ENCODE measurements at places on chromosomes 5 and 9. TPM values are rescaled to one million over a fixed set of nuclear protein-coding genes. Genes with fewer than 3 reads are reported as not detected.

- peaks cover 14% of the 10 kb centered on the region for H3K4me1 ChIP-seq
- no peak for DNase-seq
- H3K27ac ChIP-seq: no peak overlapping the region
- H3K4me3 ChIP-seq: no peak overlapping the region
Measured at GRCh38 chr5:180491496-180491895, 2.7 kb upstream of the CNOT6 start.

GRCh38 chr9:38417003-38417945 lies 7.0 kb downstream of the IGFBPL1 start:
- no peak overlapping the region for H3K4me3 ChIP-seq
- peaks cover 47% of the 10 kb centered on the region for H3K4me1 ChIP-seq
- no peak for DNase-seq
- H3K36me3 ChIP-seq: no peaks in the 10 kb centered on the region

GRCh38 chr9:117682955-117683710 lies 21.1 kb upstream of the TLR4 start:
- H3K4me3 ChIP-seq: no peak overlapping the region
- no peaks in the 10 kb centered on the region for H3K36me3 ChIP-seq
- no peaks in the 10 kb centered on the region for H3K27me3 ChIP-seq
- no peak overlapping the region for H3K27ac ChIP-seq
- DNase-seq: no peak

DNA sequence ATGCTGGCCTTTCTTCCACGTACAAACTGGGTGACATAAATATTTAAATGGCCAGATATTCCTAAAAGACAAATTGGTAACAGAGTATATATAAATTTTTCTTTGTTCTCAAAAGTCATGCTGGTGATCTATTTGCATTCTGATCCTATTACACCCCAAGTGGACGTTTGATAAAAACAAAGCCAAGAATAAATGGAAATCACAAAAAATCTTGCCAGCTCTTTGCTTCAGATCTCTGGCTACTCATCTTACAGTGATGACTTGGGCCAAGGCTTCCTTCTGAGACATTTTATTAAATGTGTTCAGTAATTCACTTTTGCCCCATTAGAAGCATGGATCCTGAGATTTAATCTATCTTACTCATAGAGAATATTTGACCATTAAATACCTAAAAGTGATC lies 444.3 kb upstream of the PIK3R1 start:
- no peaks in the 10 kb centered on the region for H3K36me3 ChIP-seq
- no peak for DNase-seq
- H3K27me3 ChIP-seq: no peaks in the 10 kb centered on the region
- no peaks in the 10 kb centered on the region for H3K4me1 ChIP-seq
- no peak overlapping the region for H3K27ac ChIP-seq

- peaks cover 7% of the 10 kb centered on the region for H3K36me3 ChIP-seq
- H3K27me3 ChIP-seq: no peaks in the 10 kb centered on the region
- DNase-seq: no peak
- H3K27ac ChIP-seq: no peak overlapping the region
- H3K4me1 ChIP-seq: no peaks in the 10 kb centered on the region
Measured at GRCh38 chr5:90844931-90845330, 286.3 kb downstream of the ADGRV1 start.

GRCh38 chr9:649128-650074 lies 192.1 kb upstream of the DMRT1 start:
- H3K27ac ChIP-seq: no peak overlapping the region
- no peak overlapping the region for H3K4me3 ChIP-seq
- H3K4me1 ChIP-seq: peaks cover 4% of the 10 kb centered on the region

DNA sequence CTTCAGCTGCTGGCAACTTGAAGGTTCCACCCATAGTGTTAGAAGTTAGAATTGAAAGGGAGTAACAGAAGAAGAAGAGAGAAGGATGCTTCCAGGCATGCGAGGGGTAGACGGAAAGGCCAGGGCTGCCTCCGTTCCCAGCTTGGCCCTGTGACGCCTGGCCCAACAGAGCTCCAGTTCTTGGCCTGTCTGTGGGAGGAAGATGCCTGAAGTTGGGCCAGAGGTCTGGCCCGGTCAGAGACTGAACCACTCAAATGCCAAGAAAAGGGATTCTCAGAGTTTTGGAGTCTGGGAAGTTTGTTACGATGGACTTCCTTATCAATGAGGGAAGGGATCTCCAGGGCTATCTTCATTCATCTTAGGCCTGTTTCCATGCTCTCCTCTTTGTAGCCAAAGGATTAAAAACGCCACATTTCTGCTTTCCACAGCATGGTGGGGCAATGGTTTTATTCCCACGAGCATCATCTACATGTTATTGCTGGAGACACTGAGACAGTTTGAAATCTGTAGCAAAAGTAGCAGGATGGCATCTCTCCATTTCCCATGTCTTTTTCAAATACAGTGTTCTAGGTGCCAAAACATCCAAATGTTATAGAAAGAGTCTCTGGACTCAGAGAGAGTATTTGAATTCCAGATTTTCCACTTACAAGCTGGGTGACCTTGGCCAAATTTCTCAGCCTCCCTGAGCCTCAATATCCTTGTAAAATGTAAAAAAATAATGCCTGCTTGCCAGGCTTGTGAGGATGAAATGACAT lies 65.4 kb upstream of the ANKRD55 start:
- H3K27ac ChIP-seq: no peak overlapping the region
- H3K27me3 ChIP-seq: no peaks in the 10 kb centered on the region
- H3K4me3 ChIP-seq: no peak overlapping the region
- H3K36me3 ChIP-seq: no peaks in the 10 kb centered on the region
- peaks cover 3% of the 10 kb centered on the region for H3K4me1 ChIP-seq

DNA sequence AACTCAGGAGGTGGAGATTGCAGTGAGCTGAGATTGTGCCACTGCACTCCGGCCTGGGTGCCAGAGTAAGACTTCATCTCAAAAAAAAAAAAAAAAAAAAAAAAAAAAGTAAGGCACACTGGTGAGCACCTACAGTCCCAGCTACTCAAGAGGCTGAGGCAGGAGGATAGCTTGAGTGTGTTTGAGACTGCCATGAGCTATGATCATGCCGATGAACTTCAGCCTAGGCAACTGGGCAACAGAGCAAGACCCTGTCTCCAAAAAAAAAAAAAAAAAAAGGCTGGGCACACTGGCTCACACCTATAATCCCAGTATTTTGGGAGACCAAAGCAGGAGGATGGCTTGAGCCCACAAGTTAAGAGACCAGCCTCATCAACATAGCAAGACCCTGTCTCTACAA lies 20.3 kb downstream of the UIMC1 start:
- H3K4me1 ChIP-seq: no peaks in the 10 kb centered on the region
- H3K36me3 ChIP-seq: peaks cover 13% of the 10 kb centered on the region
- H3K27ac ChIP-seq: no peak overlapping the region
- H3K4me3 ChIP-seq: no peak overlapping the region
- H3K27me3 ChIP-seq: no peaks in the 10 kb centered on the region

- H3K27me3 ChIP-seq: no peaks in the 10 kb centered on the region
- no peak for DNase-seq
- no peaks in the 10 kb centered on the region for H3K4me1 ChIP-seq
- no peak overlapping the region for H3K27ac ChIP-seq
- no peak overlapping the region for H3K4me3 ChIP-seq
Measured at GRCh38 chr9:33311953-33312352, 21.6 kb downstream of the NFX1 start.

DNA sequence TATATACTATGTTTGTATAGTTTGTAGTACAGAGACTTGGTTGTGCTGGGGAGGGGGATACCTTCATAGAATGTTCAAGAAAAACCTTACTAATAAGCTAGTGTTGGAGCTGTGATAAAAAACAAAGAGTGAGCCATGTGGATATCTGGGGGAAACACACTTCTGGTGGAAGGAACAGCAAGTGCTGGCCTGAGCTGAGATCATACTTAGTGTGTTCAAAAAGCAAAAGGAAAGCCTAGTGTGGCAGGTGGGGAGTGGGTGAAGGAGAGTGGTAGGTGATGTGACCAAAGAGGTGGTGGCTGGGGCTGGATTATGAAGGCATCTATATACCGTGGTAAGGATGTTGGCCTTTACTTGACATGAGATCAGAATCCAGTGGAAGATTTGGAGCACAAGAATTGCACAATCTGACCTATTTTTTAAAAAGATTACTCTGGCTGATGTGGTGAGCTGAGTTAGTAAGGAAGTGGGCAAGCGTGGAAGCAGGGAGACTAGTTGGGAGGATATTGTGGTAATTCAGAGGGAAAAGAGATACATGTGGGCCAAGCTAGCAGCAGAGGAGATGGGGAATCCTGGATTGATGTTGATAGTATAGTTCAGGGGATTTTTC lies 26.6 kb downstream of the PALM2AKAP2 start:
- H3K4me1 ChIP-seq: no peaks in the 10 kb centered on the region
- H3K4me3 ChIP-seq: no peak overlapping the region
- no peaks in the 10 kb centered on the region for H3K36me3 ChIP-seq

- no peaks in the 10 kb centered on the region for H3K27me3 ChIP-seq
- DNase-seq: no peak
- no peak overlapping the region for H3K4me3 ChIP-seq
- H3K36me3 ChIP-seq: peaks cover 3% of the 10 kb centered on the region
- H3K4me1 ChIP-seq: peaks cover 6% of the 10 kb centered on the region
Measured at GRCh38 chr9:97638666-97639065, 5.0 kb downstream of the NCBP1 start.

DNA sequence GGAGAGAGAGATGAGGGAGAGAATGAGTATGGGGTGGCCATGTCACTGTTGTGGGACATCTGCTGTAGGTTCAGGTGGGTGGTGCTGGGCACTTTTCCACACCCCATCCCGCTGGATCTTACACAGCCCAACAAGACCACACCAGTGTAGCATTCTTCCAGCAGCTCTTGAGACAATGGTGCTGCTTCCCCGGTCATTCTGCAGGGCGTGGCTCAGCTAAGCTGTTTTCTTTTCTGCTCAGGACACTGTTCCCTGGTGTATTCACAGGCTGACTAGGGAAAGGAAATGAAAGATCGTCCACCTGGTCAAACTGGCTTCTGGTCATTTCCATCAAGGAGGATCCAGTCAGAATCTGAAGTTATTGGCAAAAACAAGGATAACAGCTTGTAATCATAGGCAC lies 75.6 kb downstream of the S1PR3 start:
- no peaks in the 10 kb centered on the region for H3K27me3 ChIP-seq
- H3K36me3 ChIP-seq: peaks cover 18% of the 10 kb centered on the region
- H3K27ac ChIP-seq: no peak overlapping the region

- H3K36me3 ChIP-seq: no peaks in the 10 kb centered on the region
- no peak for DNase-seq
- H3K27ac ChIP-seq: no peak overlapping the region
- H3K4me3 ChIP-seq: no peak overlapping the region
Measured at GRCh38 chr9:20563917-20564316, 58.4 kb downstream of the MLLT3 start.

DNA sequence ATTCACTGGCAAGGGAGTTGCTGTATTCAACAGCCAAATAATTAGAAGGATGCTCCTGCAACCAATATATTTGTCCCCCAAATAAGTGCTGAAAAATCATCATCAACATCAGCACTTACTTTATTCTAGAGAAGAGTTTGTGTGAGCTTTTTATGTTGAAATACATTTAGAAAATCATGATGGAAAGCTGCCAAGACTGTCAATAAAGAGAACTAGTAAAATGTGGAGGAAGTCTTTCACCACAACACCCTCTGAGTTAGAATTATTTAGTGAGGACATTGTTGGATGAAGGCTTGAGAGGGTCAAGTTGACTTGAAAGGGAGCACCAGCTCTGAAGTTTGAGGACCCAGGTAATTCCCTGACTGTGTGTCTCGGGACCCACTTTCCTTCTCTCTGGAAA lies 100.2 kb upstream of the TBCA start:
- no peak overlapping the region for H3K4me3 ChIP-seq
- no peaks in the 10 kb centered on the region for H3K4me1 ChIP-seq
- H3K27me3 ChIP-seq: peaks cover 7% of the 10 kb centered on the region

DNA sequence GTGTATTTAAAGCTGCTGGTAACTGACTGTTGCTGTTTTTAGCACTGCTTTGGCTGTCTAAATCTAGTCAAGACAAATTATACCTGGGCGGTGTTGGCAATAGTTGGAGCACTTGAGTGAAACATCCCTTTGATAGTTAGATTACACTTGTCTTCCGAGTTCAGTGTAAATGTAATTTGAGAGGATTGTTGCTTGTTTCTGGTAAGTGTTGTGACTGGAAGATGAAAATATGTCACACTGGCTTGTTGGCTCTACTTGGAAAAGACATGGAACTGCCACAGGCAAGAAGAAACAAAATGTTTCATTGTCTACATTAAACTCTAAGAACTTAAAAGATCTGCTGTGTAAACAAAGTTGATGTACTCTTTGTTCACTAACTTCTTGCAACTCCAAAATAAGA lies 49.2 kb upstream of the PTPRD start:
- DNase-seq: no peak
- no peaks in the 10 kb centered on the region for H3K4me1 ChIP-seq
- no peaks in the 10 kb centered on the region for H3K36me3 ChIP-seq

GRCh38 chr9:105441616-105442160 lies 6.1 kb upstream of the FSD1L start:
- no peak for DNase-seq
- H3K27me3 ChIP-seq: no peaks in the 10 kb centered on the region

DNA sequence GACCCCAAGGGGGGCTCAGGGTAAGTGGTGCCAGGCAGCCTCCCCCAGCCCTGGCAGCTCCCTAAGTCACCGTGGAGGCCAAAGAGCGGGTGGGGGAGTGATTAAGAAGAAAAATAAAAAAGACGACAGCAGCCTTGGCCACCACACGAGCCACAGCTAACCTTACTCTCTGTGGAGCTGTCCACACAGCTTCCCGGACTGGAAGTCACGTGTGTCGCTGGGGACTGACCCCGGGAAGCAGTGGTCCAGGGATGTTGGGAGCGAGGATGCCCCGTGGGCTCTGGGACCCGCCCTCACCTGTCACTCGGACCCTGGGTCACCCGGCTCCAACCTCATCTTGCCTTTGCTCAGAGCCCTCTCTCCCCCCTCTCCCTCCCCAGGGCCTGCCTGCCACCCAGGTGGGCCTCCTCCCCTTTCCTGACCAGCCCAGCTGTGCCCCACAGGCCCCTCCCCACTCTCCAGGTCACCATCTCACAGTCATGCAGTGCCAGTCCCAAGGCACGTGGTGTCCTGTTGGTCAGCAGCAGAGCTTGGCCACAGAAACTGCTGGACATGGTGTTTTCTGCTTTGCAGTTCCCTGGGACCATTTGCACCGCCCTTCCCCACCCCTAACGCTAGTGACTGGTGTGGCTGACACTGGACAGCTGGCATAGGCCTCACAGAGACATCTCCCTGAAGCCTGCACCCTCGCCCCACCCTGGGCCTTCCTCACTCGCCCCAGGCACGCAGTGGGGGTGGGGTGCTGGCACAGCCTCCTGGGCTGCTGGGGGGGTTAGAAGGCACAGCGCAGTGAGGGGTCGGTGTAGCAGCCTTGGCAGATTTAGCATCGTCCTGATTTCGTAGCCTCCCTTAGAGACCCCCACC lies 9.8 kb upstream of the EXOC3 start:
- peaks cover 31% of the 10 kb centered on the region for H3K36me3 ChIP-seq
- H3K4me3 ChIP-seq: no peak overlapping the region
- peaks cover 18% of the 10 kb centered on the region for H3K4me1 ChIP-seq
- H3K27ac ChIP-seq: no peak overlapping the region
- no peak for DNase-seq

The ADAMTS6 gene
- total RNA-seq: 22.0 TPM

The DMGDH gene
- total RNA-seq: 5.0 TPM

The SH3GL2 gene
- total RNA-seq: 20.1 TPM

The CCL27 gene
- 0.66 TPM for total RNA-seq

The TMEM215 gene
- total RNA-seq: 0.44 TPM

The OSMR gene
- 13.7 TPM for total RNA-seq

All from spinal cord (tissue), 10 donors.